Articular chondrocyte of knee joint (primary cell): ENCODE measurements at places on chromosomes 13 and 19. TPM values are rescaled to one million over a fixed set of nuclear protein-coding genes. Genes with fewer than 3 reads are reported as not detected.

MARCHF2 gene
- 45.9 and 46.8 TPM in 2 replicates for total RNA-seq

WDR87 gene
- not detected in 2 replicates for total RNA-seq

MUC16 gene
- not detected in 2 replicates for total RNA-seq

ZNF426 gene
- total RNA-seq = 27.0 and 41.4 TPM in 2 replicates

C19orf85 gene
- total RNA-seq = not detected in 2 replicates

CYP2F1 gene
- total RNA-seq = not detected in 2 replicates

C1QTNF9 gene
- under 0.01 TPM in 1 of 2 replicates, not detected in the other for total RNA-seq

JOSD2 gene
- total RNA-seq = 18.9 and 21.6 TPM in 2 replicates

SOX1 gene
- total RNA-seq = not detected in 2 replicates
